ENCODE measurements at places on chromosomes 2 and 18.

GRCh38 chr2:143577489-143577888 is 448.3 kb downstream of the ARHGAP15 start:
- DNase-seq = no peak

GRCh38 chr18:35582899-35583558 is 1.5 kb downstream of the GALNT1 start:
- peak; percentile 34 for DNase-seq

- no peak for DNase-seq
Observed at GRCh38 chr2:171788316-171788993, 101.2 kb downstream of the DYNC1I2 start.

- no peak for DNase-seq
Observed at GRCh38 chr2:73386342-73386868, 769 bp downstream of the ALMS1 start.

DNA sequence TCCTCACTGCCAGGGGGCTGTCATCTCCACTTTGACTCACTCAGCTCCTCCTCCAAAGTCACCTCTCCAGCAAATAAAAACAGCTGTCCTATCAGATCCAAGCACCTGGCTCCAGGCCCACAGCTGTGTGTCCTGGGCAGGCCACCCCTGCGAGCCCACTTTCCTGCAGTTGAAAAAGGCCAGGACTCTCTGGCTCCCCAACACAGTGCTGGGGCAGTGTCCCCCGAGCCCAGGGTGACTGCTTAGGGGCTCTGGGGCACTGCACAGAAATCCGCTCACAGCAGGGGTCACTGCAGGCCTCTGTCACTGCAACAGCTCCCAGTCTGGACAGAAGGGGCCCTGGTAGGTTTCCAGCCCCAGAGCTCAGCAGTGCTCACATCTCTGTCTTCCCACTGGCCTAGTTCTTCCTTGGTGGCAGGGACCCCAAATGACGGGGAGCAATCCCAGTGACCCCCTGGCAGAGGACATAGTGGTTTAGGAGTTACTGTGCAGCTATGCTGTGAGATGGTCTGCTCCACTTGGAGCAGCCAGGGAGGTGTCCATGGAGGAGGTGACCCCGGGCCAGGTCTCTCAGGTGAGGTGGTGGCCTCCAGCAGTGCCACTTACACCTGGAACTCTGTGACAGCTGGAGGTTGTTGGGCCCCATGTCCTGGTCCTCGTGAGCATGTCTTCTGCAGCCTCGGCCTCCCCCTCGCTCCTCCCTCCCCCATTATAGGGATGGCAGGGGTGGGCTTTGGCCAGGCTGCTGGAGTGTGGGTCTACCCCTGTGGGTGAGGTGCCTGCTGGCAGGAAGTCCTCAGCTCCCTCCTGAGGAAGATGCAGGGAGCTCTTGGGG is 35.5 kb downstream of the HS6ST1 start:
- DNase-seq = no peak

GRCh38 chr2:222919841-222920526 is 59.1 kb downstream of the ACSL3 start:
- peak; percentile 96 for DNase-seq

GRCh38 chr2:9539531-9539930 is 16.1 kb downstream of the ADAM17 start:
- DNase-seq = no peak

- no peak for DNase-seq
Observed at GRCh38 chr2:100390001-100390940, 27.2 kb downstream of the CHST10 start.

DNA sequence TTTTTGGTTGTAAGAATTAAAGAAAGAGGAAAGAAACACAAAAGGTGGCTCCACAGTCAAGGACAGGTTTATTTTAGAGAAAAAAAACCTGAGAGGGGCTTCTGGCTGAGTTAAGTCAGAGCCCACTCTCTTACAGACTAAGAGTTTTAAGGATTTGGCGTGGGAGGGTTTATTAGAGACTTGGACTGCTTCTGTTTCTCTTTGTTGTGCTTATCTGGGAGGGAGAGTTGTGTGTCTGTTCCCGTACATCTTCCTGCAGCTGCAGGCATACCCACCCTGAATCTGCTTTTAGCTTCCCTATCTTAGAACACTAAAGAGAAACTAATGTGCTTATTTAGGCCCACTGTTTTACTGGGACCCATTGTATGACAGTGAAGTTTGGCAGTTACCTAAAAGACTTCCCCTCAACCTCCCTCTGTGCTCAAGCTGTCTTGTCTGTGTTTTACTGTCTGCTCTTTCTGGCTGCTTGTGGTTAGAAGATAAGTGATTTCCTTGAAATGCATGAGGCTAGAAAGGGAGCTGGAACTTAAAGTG is 2.7 kb downstream of the RSAD2 start:
- DNase-seq = no peak

GRCh38 chr2:221203856-221204255 is 368.2 kb downstream of the EPHA4 start:
- peak; percentile 2 for DNase-seq

- DNase-seq = no peak
Observed at GRCh38 chr18:6885006-6885481, 155.5 kb downstream of the ARHGAP28 start.

GRCh38 chr2:156436497-156437085 is 412 bp downstream of the GPD2 start:
- peak; percentile 52 for DNase-seq

DNA sequence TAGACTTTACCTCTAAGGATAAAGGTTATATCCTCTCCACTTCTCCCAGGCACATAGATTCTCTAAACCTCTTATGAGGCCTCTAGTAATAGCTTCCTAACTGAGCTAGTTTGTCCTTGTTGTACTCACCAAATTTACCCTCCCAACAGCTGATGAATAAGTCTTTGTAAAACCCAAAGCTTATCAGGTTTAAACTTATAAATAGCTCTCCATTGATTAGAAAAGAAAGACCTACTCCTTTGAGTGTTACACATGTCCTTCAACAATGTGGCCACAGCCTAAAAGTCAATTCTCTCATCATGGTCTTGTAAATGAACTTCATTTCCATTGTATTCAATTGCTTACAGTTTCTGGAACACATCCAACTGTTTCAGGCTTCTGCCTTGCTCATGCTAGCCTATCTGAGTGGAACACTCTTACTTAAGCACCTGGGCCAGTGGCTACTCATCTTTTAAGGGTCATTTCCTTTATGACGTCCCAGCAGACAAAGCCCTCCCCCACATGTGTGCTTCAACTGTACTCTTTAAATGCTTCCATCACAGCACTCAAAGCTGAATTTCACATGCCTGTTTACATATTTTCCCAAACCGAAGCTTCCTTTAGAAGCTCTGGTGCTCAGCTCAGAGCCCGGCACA is 131.6 kb downstream of the CDH2 start:
- peak; percentile 40 for DNase-seq

- DNase-seq = no peak
Observed at GRCh38 chr2:23532391-23533337, 147.7 kb downstream of the KLHL29 start.

DNA sequence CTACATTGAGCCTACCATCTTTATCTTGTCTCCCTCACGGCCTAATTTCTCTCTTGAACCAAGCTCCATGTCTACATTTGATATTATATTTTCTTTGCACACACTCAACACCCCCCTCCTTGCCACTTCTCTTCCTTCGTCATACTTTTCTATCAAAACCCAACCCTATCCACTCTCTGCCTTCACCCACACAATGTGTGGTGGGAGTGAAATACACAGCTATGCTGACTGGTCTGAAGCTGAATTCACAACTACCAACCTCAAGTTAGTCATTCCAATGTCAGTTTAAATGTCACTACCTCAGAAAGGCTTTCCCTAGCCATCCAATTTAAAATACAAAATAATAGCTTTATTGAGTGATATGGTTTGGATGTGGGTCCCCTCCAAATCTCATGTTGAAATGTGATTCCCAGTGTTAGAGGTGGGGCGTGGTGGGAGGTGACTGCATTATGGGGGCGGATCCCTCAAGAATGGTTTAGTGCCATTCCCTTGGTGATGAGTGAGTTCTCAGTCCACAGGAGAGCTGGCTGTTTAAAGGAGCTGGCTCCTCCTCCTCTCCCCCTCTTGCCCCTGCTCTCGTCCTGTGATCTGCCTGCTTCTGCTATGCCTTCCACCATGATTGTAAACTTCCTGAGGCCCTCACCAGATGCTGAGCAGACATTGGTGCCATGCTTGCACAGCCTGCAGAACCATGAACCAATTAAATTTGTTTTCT is 112.1 kb downstream of the DTNB start:
- no peak for DNase-seq

- no peak for DNase-seq
Observed at GRCh38 chr18:48743886-48744285, 205.1 kb downstream of the CTIF start.

- DNase-seq = no peak
Observed at GRCh38 chr2:76188334-76189008, 477.8 kb upstream of the GCFC2 start.

GRCh38 chr2:197294260-197294659 is 16.3 kb downstream of the ANKRD44 start:
- no peak for DNase-seq

DNA sequence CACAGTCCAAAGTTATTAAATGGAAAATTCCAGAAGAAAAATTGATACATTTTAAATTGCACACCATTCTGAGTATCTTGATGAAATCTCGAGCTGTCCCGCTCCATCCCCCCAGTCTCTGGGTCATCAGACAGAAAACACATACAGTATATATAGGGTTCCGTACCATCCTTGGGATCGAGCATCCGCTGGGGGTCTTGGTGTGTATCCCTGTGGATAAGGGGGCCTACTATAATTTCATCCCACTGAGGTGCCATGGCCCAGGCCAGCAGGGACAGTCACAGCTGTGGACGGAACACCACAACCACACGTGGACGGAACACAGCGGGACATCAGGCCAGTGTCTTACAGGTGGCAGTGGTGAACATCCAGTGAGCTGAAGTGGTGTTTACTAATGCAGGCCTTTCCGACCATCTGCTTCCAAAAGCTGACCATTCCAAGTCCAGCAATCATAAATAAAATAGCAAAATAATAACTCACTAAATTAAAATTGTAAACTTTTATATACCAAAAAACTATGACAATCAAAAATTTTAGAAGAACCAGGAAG is 14.0 kb downstream of the TWIST2 start:
- DNase-seq = no peak

GRCh38 chr18:24982831-24983230 is 369.1 kb downstream of the ZNF521 start:
- DNase-seq = peak; percentile 50

- peak; percentile 52 for DNase-seq
Observed at GRCh38 chr2:121479882-121480522, 50.7 kb upstream of the RNU4ATAC start.

- DNase-seq = no peak
Observed at GRCh38 chr2:6922201-6922656, 5.0 kb downstream of the RNF144A start.

DNA sequence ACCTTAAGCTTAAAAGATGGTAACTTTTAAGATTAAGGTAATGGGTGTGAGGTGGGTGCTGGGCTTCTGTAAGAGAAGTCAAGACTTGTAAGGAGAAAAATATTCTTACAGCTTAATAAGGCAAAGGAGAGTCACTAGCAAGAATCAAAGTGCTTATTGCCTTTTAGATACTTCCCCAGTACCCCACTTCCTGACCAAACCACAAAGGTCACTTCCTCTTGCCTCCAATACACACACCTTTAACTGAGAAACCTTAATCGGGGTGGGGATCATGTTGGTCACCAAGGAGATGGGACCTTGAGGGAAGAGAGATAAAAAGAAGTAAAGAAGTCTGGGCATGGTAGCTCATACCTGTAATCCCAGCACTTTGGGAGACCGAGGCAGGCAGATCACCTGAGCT is 10.6 kb upstream of the ATG16L1 start:
- DNase-seq = no peak

GRCh38 chr2:23684395-23685176 is 242.3 kb downstream of the ATAD2B start:
- DNase-seq = no peak

- DNase-seq = peak; percentile 22
Observed at GRCh38 chr2:180559771-180560170, 420.6 kb upstream of the UBE2E3 start.

DNA sequence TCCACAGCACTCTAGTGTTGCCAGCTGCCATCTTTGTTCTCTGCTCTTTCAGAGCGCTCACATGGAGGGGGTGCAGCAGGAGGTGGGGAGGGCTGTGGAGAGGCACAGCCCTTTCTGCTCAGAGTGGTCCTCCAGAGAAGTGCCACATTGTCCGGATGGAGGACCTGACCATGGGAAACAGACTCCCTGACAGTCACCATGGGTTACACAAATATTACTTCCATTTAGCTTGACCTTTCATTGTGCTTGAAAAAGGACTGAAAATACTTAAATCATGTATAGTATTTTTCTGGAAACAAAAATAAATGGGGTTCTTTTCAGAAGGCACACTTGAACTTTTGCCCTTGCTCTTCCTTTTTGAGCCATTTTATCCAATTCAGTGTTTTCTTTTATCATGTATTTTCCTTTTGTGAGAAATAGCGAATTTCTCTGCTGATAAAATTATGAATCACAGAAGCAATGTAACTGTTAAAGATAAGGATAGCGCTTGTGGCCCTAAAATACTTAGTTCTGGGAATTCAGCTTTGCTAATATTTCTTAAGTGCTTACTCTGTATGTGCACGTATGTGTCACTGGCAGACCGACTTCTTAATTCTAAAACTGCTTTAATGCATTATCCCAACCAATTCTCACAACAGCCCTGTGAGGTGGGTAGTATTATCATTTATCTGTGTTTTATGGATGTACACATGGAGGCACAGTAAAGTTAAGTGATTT is 34.2 kb downstream of the SPATS2L start:
- DNase-seq = no peak

DNA sequence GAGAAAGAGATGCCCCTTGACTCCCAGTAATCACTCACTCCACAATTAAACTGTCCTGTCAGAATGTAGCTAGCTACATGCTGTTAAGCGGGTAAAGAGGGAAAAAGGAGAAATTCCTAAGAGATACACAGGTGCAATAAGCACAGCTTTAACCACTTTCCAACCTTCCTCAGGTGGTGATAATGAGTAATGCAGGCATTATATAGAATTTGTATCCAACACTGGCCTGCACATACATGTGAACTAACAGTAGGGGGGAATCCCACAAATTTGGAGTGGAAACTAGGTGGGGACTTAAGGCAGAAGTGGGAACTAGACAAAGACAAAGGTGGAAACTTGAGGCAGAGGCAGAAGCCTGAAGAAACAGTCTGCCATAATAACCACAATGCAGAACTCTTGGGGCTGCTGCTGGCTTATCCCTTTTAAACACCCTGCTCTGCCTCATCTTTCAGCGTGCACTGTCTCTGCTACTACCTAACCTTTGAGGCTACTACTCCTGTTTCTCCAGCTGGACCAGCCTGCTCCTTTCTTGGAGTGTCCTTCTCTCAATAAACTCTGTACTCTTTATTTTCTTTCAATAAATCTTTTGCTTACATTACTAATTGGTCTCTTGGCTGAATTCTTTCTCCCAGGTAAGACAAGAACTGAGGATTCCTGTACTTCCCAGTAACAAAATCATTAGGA is 259.7 kb downstream of the PDE11A start:
- DNase-seq = no peak
